Naive thymus-derived CD4-positive, alpha-beta T cell (primary cell): ENCODE measurements at places on chromosomes 2 and 18.
A peak's percentile ranks its signal among the peaks of the same experiment; 100 is the strongest.

DNA sequence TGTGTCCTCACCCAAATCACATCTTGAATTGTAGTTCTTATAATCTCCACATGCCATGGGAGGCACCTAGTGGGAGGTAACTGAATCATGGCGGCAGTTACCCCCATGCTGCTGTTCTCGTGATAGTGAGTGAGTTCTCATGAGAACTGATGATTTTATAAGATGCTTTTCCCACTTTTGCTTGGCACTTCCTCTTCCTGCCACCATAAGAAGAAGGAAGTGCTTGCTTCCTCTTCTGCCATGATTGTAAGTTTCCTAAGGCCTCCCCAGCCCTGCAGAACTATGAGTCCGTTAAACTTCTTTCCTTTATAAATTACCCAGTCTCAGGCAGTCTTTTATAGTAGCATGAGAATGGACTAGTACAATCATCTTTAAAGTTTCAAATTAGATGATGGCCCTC lies 902.4 kb upstream of the PIK3C3 start:
- no peaks in the 10 kb centered on the region for H3K4me1 ChIP-seq
- H3K36me3 ChIP-seq, result no peaks in the 10 kb centered on the region
- no peak overlapping the region for H3K27ac ChIP-seq
- no peak for DNase-seq

DNA sequence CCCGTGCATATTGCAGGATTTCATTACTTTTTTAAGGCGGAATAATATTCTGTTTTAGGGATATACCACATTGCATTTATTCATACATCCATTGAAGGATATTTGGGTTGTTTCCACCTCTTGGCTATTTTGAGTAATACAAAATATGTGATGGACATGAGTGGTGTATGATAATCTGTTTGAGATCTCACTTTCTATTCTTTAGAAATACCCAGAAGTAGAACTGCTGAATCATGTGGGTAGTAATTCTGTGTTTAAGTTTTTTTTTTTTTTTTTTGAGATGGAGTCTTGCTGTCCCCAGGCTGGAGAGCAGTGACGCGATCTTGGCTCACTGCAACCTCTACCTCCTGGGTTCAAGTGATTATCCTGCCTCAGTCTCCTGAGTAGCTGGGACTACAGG lies 201.4 kb downstream of the NYAP2 start:
- H3K27me3 ChIP-seq, result no peaks in the 10 kb centered on the region
- no peak overlapping the region for H3K4me3 ChIP-seq
- DNase-seq, result no peak
- no peaks in the 10 kb centered on the region for H3K4me1 ChIP-seq
- H3K36me3 ChIP-seq, result no peaks in the 10 kb centered on the region
- H3K27ac ChIP-seq, result no peak overlapping the region

DNA sequence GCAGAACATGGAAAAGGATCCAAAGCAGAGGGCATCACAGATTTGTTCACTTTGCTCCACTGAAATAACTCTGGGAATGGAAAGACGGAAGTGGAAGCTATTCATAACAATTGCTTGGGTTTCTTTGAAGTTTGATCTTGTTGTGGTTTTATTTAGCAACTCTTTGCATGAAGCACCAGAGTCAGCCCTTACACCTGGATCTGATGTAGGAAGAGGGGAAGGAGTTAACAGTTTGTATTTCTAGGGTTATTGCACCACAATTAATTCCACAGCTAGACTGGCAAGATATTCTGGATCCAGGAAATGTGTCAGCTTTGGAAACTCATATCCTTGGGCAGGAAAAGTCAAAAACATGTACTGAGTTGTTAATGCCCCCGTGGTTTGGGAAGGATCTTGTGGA lies 1143.4 kb downstream of the CNTNAP5 start:
- no peak overlapping the region for H3K27ac ChIP-seq
- no peaks in the 10 kb centered on the region for H3K4me1 ChIP-seq
- no peaks in the 10 kb centered on the region for H3K36me3 ChIP-seq

DNA sequence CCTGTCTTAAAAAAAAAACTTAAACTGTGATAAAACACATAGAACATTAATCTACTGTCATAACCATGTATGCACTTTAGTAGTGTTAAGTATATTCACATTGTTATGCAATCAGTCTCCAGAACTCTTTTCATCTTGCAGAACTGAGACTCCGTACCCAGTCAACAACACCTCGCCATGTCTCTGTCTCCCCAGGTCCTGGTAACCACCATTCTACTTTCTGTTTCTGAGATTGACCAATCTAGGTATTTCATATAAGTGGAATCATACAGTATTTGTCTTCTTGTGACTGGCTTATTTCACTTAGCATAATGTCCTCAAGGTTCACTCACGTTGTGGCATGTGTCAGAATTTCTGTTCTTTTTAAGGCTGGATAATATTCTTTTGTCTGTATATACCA lies 290.8 kb upstream of the CXCR4 start:
- no peak for DNase-seq
- peaks cover 2% of the 10 kb centered on the region for H3K27me3 ChIP-seq
- H3K36me3 ChIP-seq, result no peaks in the 10 kb centered on the region
- H3K27ac ChIP-seq, result no peak overlapping the region

GRCh38 chr2:96305091-96305978 lies at the start of gene SNRNP200:
Gene SNRNP200 (minus strand): TSS chr2:96305546. CDS start chr2:96305437, 109 bp downstream.
- no peaks in the 10 kb centered on the region for H3K27me3 ChIP-seq
- peaks cover 32% of the 10 kb centered on the region for H3K36me3 ChIP-seq
- peaks cover 30% of the 10 kb centered on the region for H3K4me1 ChIP-seq
- H3K4me3 ChIP-seq, result peak within 1 kb of the TSS; percentile 85
